ENCODE measurements at places on chromosomes 11 and 22. TPM values are rescaled to one million over a fixed set of nuclear protein-coding genes. Genes with fewer than 3 reads are reported as not detected.

PLEKHA7 gene
- total RNA-seq = 10.3 TPM

CCDC15 gene
- 3.1 TPM for total RNA-seq

RIBC2 gene
- 12.6 TPM for total RNA-seq

KIRREL3 gene
- not detected for total RNA-seq

DNA sequence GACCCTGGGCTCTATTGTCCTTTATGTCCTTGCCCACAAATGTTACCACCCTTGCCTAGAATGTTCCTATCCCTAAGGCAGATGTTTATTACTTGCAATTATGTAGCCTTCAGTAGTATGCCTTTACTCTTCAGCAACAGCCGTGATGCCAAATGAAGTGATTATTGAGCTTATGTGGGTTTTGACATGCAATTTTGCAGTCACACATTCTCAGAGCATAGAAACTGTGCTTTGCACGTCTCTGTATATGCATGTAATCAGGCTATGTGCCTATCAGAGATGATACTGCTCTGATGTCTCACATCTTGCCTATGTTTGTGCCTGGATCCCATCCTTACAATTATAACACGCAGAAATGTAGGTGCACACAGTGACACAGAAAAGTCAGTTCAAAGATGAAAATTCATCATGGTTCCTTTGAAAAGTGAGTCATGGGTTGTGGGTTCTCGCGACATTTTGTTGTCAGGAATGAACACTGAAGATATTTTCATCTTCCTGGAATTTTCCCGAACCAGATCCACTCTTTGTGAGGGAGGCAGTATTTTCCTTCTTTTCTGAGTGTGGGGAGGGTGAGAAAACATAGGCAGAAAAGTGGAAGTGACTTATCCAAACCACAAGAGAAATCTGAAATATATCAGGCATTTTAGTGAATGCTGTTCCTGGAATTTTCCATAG lies 81.1 kb downstream of the BMAL1 start:
- DNase-seq = no peak

DNA sequence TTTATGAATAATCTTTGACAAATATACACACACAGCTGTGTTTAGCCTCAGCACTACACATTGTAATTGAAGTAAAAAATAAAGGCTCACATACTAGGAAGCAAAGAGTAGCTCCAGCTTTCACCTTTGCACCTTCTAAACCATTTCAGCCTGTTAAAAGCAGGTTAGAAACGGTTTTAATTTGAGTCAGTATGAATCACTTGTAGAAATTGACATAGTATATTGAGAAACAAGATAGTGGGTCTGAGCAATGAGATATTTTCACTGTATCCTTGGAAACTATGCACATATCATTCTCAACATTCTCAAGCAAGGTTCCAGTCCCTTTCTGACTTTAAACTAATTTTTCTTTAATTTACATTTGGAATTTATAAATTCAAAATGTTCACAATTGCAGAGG lies 380.3 kb downstream of the AASDHPPT start:
- DNase-seq = no peak

UQCR10 gene
- total RNA-seq = 96.5 TPM

DNA sequence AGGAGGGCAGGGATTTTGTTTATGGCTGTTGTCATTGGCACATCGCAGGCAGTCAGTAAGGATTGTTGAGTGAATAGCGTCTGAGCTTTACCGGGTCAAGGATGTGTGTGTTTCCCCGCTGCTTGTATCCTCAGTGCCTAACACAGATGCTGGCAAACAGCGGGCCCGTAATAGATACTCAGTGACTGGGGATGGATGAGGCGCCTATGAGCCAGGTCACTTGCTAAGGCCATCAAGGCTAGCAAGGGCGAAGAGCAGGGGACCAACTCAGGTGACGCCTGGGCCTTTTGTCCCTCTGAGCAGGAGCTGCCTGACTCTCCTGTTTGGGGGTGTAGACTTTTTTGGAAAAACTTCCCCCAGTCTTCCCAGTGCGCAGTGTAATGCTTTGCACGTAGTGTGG lies 118.1 kb downstream of the HIPK3 start:
- no peak for DNase-seq

DNA sequence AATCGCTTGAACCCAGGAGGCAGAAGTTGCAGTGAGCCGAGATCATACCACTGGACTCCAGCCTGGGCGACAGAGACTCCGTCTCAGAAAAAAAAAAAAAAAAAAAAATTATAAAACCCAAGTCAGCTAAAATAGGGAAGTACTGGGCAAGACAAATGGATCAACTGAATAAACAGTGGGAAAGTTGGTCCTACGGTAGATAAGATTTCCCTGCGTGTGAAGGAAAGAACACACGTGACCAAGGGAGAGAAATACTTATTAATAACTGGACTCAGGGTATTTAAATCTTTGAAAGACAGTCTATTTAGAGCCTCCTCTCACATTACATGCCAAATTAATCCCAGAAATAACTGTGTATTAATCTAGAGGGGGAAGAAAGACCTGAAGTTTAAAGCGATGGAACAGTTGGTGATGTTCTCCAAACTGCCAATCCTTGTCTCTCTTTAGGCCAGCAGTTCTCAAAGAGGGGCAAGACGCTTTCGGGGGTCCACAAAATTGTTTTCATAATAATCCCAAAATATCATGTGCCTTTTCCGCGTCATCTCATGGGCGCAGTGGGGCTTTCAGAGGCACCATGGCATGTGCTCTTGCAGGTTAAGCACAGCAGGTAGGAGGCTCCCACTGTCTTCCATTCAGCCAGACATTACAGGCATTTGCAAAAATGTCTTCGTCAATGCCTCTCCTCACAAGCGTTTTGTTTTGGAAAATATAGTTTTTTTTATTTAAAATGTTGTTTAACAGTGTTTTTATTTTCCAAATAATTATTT lies 6.6 kb downstream of the RTL6 start:
- no peak for DNase-seq

IL18 gene
- not detected for total RNA-seq

MYOD1 gene
- total RNA-seq = not detected

DNA sequence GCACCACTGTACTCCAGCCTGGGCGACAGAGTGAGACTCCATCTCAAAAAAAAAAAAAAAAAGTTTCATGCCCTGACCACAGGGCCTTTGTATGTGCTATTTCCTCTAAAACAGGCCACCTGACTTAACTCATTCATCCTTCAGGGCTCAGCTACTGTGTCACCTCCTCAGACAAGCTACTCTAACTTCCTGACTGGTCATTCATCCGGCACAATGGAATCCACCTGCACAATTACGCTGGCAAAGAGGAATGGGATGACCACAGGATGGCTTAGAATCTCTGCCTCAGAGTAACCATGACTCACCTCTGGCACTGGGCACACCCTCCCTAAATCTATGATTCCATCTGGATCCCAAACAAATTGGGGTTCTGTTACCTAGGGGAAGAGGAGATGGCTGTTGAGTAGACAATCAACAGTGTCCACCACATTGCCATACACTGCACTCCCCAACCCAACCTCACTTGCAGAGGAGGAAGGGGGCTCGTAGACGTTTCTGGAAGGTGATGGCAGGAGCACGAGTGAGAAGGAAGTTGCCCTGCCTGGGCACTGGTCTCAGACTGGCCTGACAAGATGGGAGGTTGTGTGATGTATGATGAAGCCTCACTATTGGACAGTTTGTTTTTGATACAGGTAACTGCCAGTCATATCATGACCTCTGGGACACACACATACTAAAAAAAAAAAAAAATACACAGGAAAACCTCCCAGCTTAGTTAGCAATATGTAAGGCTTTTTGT lies 22.8 kb upstream of the HMOX1 start:
- no peak for DNase-seq

- no peak for DNase-seq
Measured at GRCh38 chr11:83127310-83127637, 29.7 kb upstream of the PCF11 start.

HEPACAM gene
- total RNA-seq = not detected

- DNase-seq = peak; percentile 22
Measured at GRCh38 chr11:130448416-130449309, at the start of gene ADAMTS15. Gene ADAMTS15 (plus strand): TSS chr11:130448645. CDS start chr11:130448974, 329 bp downstream.

SLC22A6 gene
- total RNA-seq = not detected

- no peak for DNase-seq
Measured at GRCh38 chr11:122159173-122159721, 43.2 kb upstream of the BLID start.

DNA sequence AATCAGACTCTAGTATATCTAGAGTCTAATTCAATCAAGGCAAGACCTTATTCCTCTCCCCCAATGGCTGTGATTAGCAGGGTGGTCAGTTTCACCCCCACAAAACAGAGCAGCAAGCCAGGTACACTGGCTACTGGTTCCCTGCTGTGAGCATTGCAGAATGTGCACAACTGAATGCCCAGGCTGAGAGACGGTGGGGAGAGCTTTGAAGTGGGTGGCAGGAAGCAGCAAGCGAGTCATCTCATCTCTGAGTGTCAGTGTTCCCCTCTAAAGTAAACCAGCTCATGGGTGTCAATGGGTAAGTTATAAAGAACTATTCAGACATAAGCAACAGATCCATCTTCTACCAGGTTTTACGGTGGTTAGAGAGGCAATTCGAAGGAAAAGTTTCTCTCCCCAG lies 37.6 kb downstream of the GAB4 start:
- no peak for DNase-seq

BACE1-AS gene
- total RNA-seq = 5.7 TPM

DNA sequence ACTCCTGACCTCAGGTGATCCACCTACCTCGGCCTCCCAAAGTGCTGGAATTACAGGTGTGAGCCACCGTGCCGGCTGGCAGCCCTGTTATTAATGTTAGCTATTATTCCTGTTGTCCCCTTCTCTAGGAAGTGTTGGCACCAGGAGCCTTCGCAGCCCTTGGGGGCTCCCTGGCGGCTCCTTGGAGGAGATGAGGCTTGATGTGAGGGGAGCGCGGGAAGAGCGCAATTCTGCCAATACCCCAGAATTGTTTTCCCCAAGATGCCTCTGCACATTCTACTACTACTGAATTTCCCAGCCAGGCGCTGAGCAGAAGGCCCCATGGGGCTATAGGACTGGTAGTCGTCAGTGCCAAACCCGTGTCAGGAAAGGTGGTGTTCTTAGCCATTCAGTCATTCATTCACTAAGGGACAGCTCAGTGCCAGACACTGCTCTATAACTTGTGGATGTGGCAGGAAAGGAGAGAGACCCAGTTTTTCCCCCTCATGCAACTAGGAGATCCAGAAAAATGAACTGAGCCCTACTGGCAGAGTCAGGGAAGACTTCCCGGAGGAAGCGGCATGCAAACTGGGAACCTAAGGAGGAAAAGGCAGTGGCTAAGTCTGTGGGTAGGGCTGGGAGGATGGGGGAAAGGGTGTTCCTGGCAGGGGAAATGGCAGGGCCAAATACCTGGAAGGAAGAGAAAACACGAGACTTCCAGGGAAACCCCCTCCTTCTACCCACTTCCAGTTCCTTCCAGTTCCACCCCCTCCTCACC lies 3.5 kb downstream of the FBLN1 start:
- no peak for DNase-seq

GRCh38 chr22:44671742-44672141 lies 30.3 kb upstream of the PRR5 start:
- DNase-seq = no peak

GLB1L3 gene
- total RNA-seq = 16.1 TPM

GRCh38 chr22:44395118-44396005 lies 82.6 kb upstream of the SHISAL1 start:
- no peak for DNase-seq

SYT13 gene
- total RNA-seq = not detected

DNA sequence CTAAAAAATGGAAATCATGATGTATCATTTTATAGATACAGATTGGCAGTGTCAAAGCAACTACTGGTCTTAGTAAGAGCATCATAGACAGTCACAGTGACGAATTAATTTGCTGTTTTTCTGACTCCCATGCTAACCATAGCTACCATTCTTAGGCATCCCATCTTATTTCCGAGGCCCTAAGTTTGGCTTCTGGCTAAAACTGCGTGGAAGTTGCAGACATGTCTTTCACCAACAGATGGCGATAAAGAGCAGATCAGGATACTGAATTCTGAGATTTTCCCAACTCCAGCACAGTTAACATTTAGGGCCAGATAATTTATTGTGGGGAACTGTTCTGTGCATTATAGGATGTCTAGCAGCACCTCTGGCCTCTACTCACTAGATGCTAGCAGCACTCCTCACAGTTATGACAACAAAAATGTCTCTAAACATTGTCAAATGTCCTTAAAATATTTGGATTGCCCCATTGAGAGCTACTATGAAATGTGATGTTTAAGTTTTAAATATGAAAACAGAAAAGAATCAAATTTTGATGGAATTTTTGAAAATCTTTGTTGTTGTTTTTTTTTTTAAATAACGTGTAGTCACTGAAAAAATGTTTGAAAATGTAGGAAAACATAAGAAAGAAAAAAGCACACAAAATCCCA lies 16.3 kb downstream of the OR2AG2 start:
- peak; percentile 10 for DNase-seq

FHIP1B gene
- total RNA-seq = 19.3 TPM

DNA sequence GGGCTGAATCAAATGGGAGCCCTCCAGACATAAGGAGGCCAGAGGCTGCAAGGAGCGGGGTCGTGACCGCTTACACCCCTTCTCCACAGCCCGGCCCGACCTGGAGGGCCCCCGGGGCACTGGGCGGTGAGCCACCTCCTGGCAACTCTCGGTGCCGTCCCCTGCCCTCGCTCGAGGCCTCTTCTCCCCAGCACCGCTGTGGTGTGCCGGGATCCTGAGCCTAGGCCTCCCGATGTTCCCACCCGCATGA lies 432 bp upstream of the GP1BB start:
- no peak for DNase-seq

DNA sequence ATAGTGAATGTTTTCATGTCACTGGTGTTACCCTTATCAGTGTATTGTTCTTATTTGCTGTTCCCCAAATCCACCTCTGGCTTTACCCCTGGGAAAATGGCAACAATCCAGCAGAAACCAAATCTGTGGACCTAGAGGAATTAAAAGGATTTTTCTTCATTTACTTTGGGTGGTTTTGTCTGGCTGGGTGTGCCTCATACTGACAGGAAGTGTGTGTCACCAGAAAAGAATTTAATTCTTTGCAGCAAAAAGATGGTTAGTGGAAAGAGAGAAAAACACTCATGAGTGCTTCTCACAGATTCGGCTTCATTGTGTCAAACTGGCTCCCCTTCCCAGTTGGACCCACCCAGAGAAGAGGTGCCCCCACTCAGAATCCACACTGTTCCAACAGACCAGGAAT lies 38.9 kb downstream of the FZD4 start:
- DNase-seq = no peak

- DNase-seq = no peak
Measured at GRCh38 chr11:13260201-13260962, 17.2 kb upstream of the BMAL1 start.

All from activated T-helper 1 cell treated with anti-CD3 and anti-CD28 coated beads, Interleukin-12 subunit alpha, Interleukin-12 subunit beta, Interleukin-2, Interleukin-4 antibody, amounts not matched to agents 30 ng/mL and 10 ng/mL and 1 ng/mL, durations not matched to agents 14 hours and 24 hours and 36 hours (primary cell).